Fibroblast of upper back skin (primary cell): ENCODE measurements at places on chromosomes 12 and 14.

- DNase-seq, result peak; percentile 22
These were observed 226.9 kb upstream of the CRY1 start for GRCh38 chr12:107320033-107320928.

- no peak for DNase-seq
These were observed 8.9 kb downstream of the GPR132 start for GRCh38 chr14:105056303-105056831.

- no peak for DNase-seq
These were observed 27.1 kb upstream of the PLD4 start for GRCh38 chr14:104897330-104898194.

DNA sequence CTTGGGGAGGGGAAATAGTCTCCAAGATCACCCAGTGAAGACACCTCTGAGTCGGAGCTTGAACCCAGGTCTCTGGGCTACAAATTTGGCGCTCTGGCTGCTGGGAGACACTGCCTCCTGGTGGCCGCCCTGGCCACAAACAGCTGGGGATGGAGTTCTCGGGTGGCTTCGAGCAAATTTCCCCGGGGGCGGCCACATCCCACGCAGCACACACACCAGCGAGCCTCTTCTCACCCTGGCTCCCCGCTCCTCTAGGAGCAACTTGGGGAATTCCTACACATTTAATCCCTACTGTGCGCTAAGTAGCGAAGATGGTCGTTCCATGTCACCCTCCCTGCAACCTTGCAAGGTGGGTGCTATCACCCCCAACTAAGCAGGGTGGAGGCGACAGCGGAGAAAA is 66.2 kb upstream of the BEGAIN start:
- DNase-seq, result no peak

DNA sequence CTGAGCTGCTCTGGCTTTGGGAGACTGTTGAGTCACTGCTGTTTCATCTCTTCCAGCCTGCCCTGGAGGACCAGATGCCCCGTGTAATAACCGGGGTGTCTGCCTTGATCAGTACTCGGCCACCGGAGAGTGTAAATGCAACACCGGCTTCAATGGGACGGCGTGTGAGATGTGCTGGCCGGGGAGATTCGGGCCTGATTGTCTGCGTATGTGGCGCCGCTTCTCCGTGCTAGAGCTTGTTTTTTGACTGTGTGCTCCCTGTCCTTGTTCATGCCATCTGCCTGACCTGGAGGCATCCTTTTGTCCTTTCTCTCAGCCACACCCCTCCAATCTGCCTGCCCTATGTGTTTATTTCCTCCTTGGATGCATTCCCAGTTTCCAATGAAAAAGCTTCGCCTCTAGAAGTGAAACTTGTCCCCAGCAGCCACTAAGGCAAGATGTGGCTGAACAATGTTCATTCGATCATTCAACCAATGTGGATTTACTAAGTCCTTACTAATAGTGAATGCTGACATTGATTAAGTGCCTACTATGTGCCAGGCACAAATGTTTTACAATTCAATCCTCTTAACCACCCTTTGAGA is 98.6 kb downstream of the NT5DC3 start:
- peak; percentile 4 for DNase-seq

GRCh38 chr12:67832155-67832554 is 157.1 kb upstream of the IFNG-AS1 start:
- no peak for DNase-seq

- no peak for DNase-seq
These were observed 193.1 kb downstream of the SOX5 start for GRCh38 chr12:23756416-23756815.

DNA sequence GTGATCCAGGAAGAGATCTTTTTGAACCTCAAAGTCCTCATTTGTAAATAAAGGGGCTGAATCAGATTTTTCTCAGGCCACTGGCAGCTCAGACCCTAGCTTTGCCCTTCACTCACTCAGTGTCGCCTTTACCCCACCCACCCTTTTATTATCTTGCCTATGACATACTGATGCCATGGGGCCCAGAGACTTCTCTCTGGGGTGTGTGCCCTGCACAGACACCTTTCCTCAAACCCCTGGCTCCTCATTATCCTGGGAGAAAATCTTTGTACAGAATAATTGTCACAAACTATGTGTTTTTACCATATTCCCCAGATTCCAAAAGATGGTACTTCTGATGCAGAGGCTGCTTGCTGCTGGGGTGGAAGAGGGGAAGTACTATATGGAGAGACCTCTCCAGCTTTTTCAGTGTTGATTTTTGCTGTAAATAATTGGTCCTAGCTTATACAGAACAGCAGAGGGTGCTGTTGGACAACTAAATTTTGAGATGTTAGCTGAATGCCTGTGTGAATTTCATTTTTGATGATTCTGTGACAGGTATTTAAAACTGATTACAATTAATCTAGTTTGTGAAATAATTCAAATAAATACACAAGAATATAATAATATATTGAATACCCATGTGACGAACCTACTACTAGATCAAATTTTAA is 53.9 kb upstream of the DCD start:
- peak; percentile 38 for DNase-seq

- DNase-seq, result no peak
These were observed 300.8 kb downstream of the SSPN start for GRCh38 chr12:26496170-26496569.

DNA sequence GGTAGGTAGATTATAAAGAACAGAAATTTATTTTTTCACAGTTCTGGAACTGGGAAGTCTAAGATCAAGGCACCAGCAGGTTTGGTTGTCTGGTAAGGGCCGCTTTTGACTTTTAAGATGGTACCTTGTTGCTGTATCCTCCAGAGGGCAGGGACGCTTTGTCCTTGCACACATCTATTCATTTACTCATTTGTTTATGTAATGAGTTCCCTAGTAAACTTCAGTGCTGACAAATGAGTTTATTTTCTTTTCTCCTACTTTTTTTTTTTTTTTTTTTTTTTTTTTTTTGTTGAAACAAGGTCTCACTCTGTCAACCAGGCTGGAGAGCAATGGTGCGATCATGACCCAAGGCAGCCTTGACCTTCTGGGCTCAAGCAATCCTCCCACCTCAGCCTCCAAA is 195.7 kb downstream of the FBXL14 start:
- DNase-seq, result no peak

- DNase-seq, result no peak
These were observed 956.6 kb downstream of the LRFN5 start for GRCh38 chr14:42563313-42563712.

- peak; percentile 44 for DNase-seq
These were observed 54.5 kb downstream of the VCPKMT start for GRCh38 chr14:50061664-50062437.

DNA sequence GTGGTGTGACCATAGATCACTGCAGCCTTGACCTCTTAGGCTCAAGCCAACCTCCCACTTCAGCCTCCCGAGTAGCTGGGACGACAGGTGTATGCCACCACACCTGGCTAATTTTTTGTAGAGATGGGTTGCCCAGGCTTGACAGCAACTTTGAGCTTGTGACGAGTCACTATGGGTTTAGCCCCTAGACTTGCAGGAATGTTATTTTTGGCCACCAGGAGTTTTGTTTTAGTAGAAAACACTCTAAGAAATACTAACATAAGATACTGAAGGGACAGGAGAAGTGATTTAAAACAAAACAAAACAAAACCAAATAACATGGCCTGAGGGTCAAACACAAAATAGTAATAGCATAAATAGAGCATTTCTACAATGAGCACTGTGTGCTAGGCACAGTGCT is 26.4 kb downstream of the SETD3 start:
- no peak for DNase-seq

- DNase-seq, result peak; percentile 94
These were observed 6.0 kb downstream of the GAPDH start for GRCh38 chr12:6540181-6540877.

DNA sequence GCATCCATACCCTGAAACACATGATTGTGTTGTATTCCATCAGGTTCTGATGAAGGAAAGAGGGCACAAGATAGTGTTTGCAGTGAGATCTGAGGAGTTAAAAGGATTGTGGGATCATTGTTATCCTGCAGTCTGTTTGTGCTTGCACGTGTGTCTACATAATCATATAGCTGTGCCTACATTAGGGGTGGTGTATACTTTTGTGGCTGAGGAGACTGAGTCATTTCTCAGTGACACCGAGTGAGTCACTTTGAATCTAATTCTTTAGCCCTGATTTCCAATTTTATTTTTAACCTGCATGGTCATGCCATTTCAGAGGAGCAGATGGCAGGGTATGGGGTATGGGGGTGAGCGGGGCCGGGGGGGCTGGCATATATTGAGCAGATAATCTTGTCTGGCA is 133.2 kb downstream of the ANO4 start:
- peak; percentile 41 for DNase-seq

DNA sequence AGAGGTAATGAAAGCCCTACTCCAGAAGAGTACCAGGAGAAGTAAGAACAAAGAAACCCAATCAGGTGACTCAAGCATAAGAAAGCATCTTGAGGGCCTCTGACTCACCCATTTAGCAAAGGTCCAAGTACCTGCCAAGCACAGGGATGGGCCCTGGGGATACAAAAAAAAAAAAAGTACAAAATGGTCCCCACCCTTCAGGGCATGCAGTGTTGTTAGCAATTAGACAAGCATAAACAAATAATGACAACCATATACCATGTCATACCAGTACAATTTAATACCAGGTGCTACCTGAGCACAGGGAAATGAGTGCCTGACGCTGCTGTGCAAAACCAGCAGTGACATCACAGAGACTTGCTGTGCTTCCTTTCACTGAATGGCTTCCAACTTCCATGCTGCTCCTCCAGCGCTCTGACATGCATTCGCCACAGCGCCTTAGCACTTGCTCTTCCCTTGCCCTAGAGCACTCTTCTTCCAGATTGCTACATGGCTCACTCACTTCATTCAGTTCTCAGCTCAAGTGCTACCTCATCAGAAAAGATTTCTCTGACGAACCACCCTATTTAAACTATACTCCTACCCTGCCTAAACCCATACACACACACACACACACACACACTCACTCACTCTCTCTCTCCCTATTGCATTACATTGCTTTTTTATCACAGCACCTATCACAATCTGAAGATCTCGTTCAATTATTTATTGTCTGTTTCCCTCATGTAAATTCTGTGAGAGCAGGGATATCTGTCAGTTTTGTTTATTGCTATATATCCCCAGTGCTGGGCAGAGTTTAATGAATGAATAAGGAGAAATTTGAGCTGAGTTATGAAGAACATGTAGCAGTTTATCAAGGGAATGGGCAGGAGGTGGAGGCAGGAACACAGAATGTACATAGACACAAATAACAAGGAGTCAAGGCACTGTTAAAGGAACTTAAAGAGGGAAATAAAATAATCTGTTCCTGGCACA is 12.9 kb upstream of the EPS8 start:
- no peak for DNase-seq

DNA sequence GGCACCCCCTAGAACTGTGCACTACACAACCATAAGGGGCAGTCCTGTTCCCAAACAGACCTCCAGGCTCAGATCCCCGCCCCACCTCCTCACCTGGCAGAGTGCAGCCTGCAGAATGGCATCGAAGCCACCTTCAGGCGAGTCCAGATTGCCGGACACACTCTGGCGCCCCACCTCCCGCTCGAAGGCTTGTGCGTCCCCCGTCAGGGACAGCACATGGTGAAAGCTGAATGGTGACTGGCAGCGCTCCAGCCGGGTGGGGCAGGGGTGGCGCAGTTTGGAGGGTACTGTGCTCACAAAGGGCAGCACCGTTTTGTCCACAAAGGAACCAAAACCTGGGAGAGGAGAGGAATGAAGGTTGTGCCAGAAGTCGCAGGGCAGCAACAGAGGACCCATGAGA is 10.6 kb downstream of the ITGB7 start:
- no peak for DNase-seq

- DNase-seq, result no peak
These were observed 15.4 kb downstream of the BDKRB1 start for GRCh38 chr14:96271421-96271762.
